ENCODE measurements at places on chromosomes 2 and 18.

DNA sequence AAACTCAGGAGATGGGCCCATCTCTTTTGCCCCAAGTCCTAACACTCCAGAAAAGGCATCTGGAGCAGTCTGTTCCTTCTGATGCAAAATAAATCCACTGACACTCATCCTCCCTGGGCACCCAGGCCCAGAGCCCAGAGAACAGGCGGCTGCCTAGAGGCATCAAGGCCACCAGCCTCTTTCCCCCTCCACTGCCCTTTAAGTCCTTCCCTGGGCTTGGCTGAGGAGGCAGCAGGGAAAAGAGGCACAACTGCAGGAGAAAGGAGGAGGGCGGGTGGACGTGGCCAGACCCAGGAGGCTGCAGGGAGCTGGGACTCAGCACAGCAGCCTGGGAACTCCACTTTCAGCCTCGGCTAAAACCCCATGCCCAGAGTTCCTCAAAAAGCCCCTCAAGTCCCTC lies 99.7 kb upstream of the ID2 start:
- DNase-seq: peak; percentile 36

DNA sequence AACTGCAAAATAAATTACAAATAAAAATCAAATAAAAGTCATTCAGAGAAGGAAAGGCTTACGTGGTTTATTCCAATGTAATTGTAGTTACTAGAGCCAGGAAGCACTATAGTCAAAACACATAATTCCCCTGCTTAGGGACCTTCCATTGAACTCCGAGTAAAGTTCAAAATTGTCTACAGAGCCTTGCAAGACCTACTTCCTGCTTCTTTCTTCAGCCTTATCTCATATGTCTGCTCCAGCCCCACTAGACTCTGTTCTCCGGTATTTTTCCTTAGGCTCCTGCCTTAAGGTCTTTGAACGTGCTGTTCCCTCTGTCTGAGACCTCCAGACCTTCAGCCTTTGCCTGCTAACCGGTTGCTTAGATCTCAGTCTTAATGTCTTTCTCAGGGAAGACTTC lies 104.3 kb downstream of the ARL6IP6 start:
- no peak for DNase-seq

- DNase-seq: no peak
Measured at GRCh38 chr2:138105358-138105757, 141.1 kb downstream of the HNMT start.

DNA sequence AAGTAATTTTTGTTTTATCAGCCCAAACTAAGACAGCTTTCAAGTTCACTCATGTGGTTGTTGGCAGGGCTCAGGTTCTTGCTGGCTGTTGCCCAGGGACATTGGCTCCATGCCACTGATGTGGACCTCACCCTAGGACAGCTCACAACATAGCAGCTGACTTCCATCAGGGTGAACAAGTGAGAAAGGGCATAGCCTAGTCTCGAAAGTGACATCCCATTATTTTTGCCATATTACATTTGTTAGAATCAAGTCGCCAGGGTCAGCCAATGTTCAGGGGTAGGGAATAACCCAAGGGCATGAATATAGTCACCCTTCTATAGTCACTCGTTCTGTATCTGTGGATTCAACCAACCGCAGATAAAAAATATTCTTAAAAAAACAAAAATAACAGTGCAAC lies 10.7 kb upstream of the CWC22 start:
- DNase-seq: no peak

- no peak for DNase-seq
Measured at GRCh38 chr2:121558329-121558728, 27.6 kb downstream of the RNU4ATAC start.

DNA sequence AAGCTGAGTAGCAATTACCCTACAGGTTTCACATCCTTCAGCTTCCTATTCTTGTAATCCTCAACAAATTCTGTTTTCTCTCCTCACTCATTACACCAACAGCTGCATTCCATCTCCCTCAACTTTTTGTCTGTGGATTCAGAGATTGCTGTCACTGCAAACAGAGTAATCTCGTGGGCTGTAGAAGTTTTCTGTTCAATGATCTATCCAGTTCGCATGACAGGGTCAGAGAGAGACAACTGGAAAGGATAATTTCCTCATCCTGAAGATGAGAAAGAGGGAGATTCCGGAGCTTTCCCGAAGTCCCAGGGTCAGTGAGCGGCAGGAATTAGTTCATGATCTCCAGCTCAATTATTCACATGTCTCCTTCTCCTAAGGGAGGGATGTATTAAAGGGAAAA lies 75.7 kb downstream of the MYO5B start:
- no peak for DNase-seq

DNA sequence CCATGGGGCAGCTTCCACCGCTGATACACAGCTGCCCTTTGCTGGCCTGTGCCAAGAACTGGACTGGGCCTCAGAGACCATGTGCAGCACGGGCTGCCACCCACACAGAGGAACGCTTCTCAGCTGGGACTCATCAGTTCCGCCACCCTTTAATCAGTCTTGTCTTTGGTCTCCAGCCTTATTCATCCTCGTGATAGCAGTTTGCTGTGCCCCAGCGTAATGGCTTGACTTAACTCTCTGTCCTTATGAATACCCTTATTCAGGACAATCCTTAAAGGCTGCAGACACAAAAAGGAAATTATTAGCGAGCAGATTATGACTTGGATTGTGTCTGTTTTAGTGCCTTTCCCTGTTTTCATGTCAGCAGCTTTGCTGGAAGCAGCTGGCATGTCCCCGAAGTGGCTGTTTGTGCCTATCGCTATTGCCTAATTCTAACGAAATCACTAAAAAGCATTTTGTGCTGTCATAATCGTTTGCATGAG lies 108.9 kb upstream of the DAPL1 start:
- DNase-seq: no peak

GRCh38 chr2:83394134-83394904 lies 1064.8 kb downstream of the SUCLG1 start:
- no peak for DNase-seq

- DNase-seq: no peak
Measured at GRCh38 chr2:134020608-134021007, 233.3 kb upstream of the MGAT5 start.

DNA sequence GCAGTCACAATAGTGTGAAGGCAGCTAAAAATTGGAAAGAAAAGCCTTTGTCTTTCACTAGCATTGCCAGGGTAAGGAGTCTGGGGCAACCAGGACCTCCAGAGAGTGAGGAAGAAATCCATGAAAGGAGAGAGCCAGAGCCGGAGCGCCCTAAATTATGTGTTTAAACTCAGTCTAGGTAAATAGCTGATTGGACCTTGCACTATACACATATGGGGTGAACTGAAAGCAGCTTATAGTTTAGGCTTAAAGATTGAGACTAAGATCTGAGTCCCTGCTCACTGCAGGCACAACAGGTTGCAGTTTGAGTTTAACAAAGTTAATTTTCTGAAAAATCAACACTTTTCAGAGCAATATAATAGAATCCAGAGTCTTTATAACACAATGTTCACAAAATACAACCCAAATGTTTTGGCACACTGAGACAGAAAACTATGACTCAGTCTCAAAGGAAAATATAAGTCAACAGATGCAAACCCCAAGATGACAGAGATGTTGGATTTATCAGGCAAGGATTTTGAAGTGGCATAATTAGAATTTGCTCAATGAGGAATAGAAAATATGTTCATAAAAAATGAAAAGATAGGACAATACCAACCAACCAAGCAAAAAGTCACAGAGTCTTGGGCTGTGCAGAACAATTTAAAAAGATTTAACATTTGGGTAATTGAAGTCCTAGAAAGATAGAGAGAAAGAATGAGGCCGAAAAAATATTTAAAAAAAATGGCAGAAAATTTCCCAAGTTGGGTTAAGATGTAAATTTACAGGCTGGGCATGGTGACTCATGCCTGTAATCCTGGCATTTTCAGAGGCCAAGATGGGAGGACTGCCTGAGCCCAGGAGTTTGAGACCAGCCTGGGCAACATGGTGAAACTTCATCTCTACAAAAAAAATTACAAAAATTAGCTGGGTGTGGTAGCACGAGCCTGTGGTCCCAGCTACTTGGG lies 39.6 kb downstream of the DOK1 start:
- DNase-seq: no peak

- no peak for DNase-seq
Measured at GRCh38 chr2:101442042-101442666, 32.8 kb downstream of the RFX8 start.

DNA sequence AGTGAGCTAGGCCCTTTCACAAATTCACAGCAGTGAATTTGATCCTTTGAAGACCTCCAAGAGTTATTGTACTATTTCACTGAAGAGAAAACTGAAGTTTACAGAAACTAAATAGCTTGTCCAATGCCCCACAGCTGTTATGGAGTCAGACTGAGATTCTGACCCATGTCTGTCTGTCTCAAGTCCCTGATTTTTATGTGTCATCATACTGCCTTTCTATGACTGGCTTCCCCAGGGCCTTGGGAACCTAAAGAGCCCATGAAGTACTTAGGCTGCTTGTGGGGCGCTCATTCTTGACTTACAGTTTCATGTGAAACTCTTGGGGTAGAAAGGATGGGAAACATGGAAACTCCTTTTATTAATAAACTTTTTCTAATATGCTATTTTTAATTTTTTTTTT lies 107.7 kb downstream of the ATL2 start:
- DNase-seq: no peak

GRCh38 chr2:69304656-69305055 lies 82.4 kb downstream of the GFPT1 start:
- DNase-seq: no peak

Data from ecto neural progenitor cell (in vitro differentiated cells).